Stimulated activated naive CD4-positive, alpha-beta T cell (primary cell): ENCODE measurements at places on chromosomes 2 and 18.
A peak's percentile ranks its signal among the peaks of the same experiment; 100 is the strongest.

DNA sequence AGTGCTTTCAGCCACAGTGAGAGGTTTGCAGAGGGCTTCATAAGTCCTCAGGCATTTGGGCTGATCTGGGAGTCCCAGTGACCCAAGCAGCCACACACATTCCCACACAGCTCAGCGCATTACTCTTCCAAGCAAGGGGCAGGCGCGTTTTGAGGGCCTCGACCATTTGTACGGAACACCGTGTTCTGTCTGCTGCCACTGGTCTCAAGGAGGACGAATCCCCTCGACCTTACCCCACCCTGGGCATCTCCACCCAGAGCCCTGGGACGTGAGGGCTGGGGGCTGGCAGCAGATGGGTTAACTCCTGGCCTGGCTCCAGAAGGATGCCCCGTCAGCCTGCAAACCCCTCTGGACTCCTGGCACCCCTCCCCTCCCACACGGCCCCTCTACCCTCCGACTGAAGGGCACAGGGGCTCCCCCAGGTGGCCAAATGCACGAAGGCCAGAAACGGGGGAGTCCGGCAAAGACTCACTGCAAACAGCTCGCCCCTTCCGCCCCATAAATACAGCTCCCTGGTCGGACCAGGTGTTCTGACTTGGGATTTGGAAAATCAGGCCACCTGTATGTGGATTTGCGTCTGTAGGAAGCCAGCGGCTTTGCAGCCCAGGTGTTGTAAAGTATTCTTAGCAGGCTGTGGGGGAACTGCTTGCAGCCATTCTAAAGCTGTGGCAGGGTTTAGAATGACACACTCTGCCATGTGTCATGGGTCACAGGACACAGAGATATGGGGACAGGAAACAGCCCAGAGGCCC lies 33.6 kb upstream of the PTMA start:
- DNase-seq = peak; percentile 52

DNA sequence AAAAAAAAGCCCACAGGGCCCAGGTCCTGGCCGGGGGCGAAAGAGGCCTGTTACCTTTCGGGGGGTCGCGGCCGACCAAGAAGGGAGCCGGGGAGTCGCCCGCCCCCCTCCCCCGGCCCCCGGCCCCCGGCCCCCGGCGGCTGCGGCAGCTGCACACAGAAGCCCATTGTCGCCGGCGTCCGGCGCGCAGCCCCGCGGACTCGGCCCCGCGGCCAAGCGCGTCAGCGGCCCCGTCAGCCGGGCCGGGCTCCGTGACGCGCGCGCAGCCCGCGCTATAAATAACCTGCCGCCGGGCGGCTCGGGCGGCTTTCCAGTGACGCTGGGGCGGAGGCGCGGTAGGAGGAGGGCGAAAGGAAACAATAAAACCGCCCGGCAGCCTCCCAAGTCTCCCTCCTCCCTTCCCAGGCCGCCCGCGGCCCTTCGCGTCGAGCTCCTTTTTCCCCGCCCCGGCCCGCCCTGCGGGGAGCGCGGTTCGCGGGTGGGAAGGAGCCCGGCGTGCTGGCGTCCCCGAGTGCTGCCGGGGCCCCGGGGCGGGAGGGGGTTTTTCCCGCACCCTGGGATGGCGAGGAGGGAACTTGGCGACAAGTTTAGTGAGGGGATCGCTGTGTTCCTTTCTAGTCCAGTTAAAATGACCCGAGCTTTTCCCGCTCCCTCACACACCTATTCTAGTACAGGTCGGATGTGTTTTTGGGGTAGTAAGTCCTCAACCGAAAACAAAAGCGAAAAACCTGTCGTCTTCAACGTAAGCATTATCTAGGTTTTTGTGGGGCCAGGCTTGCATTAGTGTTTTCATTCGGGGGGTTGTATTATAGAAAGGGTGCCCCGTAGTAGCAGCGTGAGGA lies 10.0 kb upstream of the NR4A2 start:
- DNase-seq = peak; percentile 86

DNA sequence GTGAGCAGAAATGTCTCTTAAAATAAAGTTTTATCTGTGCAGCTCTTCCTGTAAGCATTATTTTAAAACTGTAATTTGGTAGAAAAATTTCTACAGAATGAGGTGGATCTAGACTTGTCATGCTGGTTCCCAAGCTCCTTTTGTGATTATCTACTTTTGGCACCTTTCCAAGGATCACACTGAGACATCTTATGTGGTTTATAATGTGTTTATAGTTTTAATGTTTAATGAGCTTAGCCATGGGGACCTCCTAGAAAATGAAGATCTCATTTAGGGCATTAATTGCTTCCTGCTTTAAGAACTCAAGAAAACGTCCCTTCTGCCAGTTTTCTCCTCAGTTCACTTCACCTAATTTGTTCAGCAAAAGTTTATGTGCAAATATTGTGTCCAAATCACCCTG lies 468.4 kb downstream of the SUCLG1 start:
- no peak for DNase-seq

DNA sequence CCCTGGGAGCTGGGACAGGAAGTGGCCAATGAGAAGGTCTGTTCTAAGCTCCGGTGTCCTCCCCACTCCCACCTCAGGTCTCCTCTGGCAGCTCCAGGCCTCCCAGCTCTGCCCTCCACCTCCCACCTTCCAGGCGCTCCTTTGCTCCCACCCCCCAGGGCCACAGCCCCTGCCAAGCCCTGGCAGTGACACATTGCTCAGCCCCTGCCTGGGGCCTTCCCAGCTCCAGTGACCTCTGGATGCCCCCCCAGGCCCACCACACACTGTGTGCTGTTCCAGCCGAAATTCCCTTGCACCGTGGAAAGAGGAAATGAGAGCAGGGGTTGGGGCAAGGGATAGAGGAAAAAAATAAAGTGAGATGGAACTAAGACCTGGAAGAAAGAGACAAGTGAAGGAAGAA lies 289.6 kb downstream of the CYP26B1 start:
- no peak for DNase-seq

- DNase-seq = no peak
Measured at GRCh38 chr2:207505728-207506127, 24.0 kb upstream of the CREB1 start.

- no peak for DNase-seq
Measured at GRCh38 chr18:50338122-50338521, 36.7 kb upstream of the SKA1 start.

DNA sequence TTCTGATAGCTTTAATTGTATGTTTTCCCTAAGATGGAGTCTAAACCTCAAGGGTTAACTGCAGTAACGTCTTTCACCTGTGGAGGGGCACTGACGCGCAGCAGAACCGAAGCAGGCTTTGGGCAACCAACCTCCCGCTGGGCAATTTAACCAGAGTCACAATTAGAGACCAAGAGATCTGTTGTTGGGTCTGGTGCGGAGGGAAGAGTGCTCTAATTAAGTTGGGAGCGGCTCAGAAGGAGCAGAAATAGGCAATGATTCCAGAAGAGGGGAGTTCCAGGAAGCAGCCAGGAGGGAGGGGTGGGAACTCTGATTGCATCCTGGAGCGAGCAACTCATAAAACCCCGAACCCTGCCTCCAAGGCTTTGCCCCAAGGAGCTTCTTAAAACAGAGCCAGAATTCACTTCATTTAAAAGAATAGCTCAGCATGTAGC lies 245.8 kb downstream of the PAX3 start:
- DNase-seq = no peak

GRCh38 chr2:26562811-26563645 lies 78.1 kb downstream of the CIB4 start:
- no peak for DNase-seq

GRCh38 chr2:170679607-170680079 lies 35.5 kb upstream of the SP5 start:
- no peak for DNase-seq

DNA sequence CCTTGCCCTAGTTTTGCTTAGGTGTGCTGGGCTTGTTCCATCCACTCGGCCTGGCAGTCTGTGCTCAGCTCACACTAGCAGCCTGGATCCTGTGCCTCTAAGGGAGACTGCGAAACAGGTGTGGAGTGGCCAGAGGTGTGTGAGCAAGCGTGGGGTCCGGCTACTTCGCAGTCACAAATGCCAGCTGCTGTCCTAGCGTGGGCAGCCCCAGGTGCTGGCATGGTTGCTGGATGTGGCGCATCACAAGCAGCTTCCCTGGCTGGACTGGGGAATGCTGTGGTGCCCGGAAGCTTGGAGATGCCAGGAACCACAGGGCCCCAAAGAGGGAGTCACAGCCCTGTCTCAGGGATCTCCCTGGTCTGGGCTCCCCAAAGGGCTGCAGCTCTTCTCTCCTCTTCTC lies 119.0 kb upstream of the TMEFF2 start:
- DNase-seq = no peak

DNA sequence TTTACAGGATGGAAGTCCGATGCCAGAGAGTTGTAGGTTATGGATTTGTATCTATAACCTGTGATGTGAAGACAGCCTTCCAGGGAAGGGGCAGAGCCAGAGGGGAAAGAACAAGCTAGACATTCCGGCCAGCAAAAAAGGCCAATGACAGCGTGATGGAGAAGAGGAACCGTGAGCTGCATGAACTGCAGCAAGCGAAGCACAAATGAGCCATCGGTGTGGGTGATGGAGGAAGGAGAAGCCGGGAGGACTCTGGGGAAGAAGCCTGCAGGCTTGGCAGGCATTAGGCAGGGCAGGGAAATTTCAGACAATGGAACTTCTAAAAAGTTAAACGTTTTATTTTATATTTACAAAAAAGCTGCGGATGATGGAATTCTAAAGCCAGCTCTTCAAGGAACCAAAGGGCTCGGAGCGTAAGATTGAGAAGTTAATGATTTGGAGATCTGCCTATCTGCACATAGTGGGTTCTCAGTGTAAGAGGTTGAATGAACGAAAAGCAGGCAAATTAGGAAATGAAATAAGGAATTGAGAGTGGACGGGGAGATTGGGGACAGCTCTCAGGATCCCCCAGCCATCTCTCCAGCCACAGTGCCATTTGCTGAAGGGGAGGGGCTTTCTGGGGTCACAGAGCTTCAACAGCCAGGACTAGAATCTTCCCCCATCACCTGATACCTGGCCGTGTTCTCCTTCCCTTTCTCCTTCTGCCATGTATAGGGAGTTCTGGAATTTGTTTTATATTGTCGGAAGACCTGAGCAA lies 28.4 kb downstream of the NGEF start:
- no peak for DNase-seq

GRCh38 chr2:230520875-230521155 lies 104.8 kb downstream of the SP100 start:
- no peak for DNase-seq

DNA sequence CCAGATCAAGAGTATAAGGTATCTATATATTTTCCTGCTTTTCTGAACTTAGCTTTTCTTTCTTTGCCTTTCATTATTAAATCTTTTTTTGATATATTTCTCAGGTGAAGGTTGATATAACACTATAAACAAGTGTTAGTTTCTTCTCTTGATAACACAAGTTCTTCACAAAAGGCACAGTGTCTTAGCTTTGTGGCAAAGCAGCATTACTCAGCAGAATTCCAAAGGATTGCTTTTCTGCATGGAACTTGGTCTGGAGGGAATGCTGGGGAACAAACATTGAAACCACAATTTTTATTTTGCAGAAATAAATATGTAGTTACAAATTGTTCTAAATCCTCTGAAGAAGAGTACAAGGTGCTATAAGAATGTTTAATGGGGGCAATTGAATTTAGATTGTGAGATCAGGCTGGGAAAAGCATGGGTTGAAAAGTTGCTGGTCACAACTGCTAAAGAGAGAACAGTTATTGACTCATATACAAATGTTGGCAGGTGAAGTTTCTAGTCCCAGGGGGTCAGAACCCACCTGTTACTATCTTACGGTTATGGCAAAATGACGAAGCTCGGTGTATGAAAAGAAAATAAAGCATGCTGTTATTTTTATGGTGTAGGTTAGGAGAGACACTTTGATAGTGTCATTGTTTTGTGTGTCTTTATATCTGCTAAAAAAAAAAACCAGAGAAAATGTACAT lies 68.2 kb downstream of the UBR3 start:
- no peak for DNase-seq

GRCh38 chr2:81266106-81266505 lies 961.6 kb upstream of the LRRTM1 start:
- DNase-seq = no peak

GRCh38 chr2:2114707-2115245 lies 216.3 kb downstream of the MYT1L start:
- no peak for DNase-seq

DNA sequence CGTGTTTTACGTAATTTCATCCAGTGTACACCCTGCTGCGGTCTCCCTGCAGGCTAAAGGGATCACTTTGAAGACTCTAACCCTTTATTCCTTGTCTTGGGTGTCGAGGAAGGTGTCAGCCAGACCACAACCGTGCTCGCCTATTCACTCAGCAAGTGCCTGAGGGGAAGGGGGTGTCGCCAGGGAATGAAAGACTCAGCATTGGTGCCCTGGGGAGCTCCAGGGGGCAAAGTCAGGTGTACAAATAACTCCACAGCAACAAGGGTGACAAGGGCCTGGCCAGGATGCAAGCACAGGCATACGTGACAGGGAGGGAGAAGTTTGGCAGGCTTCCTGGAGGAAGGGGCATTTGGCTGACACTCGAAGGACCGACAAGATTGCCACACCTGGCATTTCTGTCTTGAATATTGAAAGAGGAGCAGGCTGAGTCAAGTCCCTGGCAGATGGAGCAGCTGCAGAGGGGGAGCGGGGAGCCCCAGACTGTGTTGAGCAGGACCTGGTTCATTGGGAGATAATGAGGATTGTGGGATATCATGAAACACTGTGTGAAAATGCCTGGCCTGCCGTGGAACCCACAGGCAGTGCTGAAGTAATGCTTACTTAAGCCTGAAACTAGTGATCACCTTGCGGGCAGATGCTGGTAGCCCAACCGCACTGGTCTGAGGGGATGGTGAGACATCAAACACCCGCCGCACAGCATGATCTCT lies 93.9 kb downstream of the RHOB start:
- no peak for DNase-seq

DNA sequence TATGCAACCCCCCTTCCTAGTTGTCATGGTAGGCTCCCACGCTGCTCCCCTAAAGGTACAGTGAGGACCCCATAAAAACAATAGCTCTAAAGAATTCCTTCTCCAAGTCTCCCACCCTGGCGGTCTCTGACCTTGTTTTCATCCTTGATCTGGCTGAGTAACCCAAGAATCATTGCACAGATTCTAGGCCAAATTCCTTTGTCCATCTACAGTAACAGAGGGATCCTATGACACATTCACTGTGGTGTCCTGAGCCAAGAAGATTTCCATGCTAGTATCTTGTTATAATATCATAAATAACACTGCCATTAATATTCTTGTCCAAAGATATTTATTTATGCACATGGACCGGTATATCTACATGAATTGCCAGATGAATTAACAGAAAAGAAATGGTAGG lies 240.2 kb downstream of the CYP26B1 start:
- DNase-seq = no peak

- no peak for DNase-seq
Measured at GRCh38 chr2:64842030-64842429, 147.2 kb upstream of the SLC1A4 start.

- no peak for DNase-seq
Measured at GRCh38 chr2:239225871-239226561, 174.8 kb downstream of the HDAC4 start.
